Myocyte (in vitro differentiated cells): ENCODE measurements at places on chromosomes 1 and 21.
A peak's percentile ranks its signal among the peaks of the same experiment; 100 is the strongest.

- DNase-seq, result no peak
Observed at GRCh38 chr1:70411360-70411844, 334 bp downstream of the CTH start.

GRCh38 chr1:247246325-247247115 is 9.4 kb upstream of the VN1R5 start:
- DNase-seq, result no peak

DNA sequence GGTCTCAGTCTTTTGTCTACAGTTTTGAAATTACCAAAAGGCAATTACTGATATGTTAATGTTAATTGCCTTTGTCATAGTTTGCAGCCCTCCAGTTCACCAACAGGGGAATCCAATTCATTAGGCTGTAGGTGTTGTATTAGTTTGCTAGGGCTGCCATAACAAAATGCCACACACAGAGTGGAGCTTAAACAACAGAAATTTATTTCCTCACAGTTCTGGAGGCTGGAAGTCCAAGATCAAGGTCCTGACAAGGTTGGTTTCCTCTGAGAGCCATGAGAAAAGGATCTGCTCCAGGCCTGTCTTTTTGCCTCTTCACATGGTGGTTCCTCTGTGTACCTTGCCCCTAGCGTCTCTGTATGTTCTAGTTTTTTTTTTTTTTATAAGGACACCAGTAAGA is 1.3 kb downstream of the RTCA start:
- no peak for DNase-seq

- DNase-seq, result no peak
Observed at GRCh38 chr21:14629461-14629860, 83.3 kb upstream of the SAMSN1 start.

GRCh38 chr1:86500714-86501113 is 32.0 kb downstream of the CLCA1 start:
- DNase-seq, result no peak

DNA sequence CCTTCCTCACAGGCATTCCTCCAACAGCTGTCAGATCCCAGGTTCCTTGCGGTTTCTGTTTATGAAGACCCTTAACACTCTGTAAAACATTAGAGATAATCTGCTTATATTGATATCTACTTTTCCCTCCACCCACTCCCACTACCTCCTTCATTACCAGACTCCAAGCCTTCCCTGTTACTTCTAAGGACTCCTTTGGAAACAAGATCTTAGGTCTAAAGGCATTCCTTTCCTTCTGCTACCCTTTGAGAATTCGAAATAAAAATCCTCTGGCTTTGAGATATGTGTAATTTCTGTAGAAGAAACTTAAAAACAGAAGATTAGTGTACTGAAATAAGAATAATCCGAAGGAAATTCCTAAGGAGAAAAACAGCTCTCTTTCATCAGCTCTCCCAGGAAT is 23.7 kb upstream of the LYPLAL1 start:
- no peak for DNase-seq

- DNase-seq, result peak; percentile 67
Observed at GRCh38 chr1:205504311-205505075, at the start of gene CDK18. TSS of gene CDK18 (plus strand) at chr1:205504669. CDS start at chr1:205523168, 18,499 bp downstream.

DNA sequence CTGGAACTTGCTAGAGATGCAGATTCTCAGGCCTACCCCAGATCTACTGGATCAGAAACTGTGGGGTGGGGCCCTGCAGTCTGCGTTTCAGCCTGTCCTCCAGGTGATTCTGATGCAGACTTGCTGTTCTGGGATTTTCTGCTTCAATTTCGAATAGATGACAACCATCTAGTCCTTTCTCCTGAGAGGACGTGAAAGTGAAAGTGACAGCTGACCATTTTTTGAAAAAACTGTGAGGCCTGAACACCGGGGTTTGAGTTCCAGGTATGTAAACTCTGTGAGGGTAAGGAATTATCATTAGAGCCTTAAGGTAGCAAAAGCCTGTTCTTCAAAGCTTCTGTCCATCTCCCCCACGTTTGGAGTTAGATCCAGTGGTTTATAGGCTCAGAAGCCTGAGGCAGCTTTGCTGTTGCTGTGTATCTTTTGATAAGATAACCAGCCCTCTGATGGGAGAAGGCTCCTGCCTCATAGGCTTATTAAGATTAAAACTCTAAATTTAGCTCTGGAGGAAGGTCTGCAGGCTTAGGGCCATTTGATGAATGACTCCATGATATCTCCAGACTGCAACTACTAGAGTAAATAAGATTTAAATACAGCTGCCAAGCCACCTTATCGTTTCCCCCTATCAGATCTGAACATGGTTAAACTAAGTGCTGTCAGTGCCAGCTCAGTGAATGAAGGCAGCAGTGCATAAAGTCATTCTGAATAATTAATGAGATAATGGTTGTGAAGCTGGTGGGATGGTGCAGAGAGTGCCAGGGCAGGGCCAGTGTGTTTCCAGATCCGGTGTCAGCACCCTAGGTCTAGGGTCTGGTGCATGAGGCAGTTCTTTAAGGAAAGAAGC is 335.2 kb downstream of the HHAT start:
- DNase-seq, result no peak

- peak; percentile 66 for DNase-seq
Observed at GRCh38 chr1:156146769-156147405, 6.5 kb upstream of the SEMA4A start.

GRCh38 chr1:201594575-201595245 is 55.8 kb downstream of the NAV1 start:
- DNase-seq, result peak; percentile 45

DNA sequence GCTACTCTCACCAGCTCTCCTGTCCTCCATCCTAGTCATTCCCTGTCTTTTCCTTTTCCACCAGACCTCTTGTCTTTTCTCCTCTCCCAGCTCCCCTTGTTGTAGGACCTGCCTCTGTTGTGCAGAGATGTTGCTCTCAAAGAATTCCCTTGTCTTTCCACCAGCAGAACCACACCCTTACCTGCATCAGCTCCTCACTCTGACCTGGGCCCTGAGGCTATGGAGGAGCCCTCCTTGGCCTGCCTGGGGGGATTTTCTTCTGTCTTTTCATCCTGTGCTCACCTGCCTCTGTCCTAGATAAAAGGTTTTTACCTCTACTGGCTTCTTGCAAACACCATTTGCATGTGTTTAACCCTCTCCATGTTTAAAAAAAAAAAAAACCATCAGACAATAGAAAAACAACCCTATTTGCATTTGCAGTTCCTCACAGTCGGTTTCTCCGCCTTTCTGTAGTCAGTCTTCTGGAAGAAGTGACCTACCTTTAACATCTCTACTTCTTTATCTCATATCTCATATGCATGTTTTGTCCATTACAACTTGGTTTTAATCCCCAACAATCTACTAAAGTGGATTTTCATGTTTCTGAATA is 12.1 kb downstream of the FCRL5 start:
- DNase-seq, result no peak

GRCh38 chr1:39063191-39063590 is 37.0 kb downstream of the NDUFS5 start:
- no peak for DNase-seq

DNA sequence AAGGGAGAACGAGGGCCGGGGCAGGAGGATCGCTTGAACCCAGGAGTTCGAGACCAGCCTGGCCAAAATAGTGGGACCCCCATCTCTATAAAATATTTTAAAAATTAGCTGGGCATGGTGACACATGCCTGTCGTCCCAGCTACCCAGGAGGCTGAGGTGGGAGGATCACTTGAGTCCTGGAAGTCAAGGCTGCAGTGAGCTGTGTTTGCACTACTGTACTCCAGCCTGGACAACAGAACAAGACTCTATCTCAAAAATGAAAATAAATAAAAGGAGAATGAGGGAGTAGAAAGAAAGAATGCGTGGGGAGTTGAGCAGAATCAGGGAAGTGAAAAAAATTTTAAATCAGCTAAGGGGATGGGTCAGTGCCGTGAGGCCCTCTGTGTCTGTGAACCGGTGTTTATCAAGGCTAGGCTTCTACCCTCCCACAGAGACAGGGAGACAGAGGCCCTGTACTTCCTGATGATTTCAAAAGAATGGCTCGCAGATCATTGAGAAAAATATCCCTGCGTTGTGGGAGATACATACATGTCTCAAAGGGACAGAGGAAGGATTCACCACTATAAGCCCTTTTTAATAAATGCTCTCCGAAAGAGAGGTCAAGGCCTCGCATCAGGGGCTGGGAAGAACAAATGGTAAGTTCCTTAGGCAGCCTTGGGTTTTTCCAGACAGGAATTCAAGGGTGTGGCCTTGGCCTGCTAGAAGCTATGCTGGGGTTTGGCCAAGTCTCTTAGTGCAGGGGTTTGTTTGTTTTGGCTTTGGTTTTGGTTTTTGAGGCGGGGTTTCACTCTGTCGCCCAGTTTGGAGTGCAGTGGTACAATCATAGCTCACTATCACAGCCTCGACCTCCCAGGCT is 20.7 kb downstream of the IL10RB start:
- peak; percentile 95 for DNase-seq

- DNase-seq, result no peak
Observed at GRCh38 chr1:101444873-101445618, 208.2 kb downstream of the S1PR1 start.

DNA sequence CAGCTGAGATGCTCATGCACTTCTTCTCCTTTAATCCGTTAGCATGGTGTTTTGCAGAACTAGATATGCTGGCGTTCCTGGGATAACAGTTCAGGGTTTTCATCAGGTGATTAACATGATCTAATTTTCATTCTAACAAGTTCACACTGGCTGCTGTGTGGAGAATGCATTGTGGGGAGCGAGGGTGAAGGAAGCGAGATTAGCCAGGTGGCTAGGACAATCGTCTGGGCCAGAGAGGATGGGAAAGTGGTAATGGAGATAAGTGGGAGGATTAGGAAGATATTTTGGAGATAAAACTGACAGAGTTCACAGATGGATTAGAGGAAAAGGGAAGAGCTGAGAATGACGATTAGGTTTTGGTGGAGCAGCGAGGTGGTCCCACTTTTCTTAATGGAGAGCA is 138.1 kb upstream of the MAGI3 start:
- DNase-seq, result no peak

- DNase-seq, result peak; percentile 36
Observed at GRCh38 chr1:178564086-178564782, 51.3 kb downstream of the TEX35 start.

GRCh38 chr1:212825798-212826452 is 21.5 kb downstream of the SPATA45 start:
- no peak for DNase-seq

DNA sequence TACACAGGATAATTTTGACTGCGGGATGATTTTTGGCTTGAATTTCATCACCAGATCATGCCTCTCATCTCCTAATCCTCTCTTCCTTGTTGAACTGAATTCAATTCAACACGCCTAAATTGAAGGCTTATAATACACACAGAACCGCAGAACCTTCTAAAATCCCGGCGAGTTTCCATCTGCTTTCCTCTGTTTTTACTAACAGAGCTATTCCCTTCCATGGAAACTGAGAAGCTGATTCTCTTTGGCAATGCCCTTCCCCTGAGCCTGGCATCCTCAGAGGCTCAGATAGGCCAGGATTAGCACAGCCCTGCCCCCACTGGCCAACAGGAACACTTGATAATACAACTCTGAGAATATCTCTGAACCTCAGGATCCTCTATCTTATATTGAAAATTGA is 130.2 kb downstream of the CAPN8 start:
- no peak for DNase-seq

DNA sequence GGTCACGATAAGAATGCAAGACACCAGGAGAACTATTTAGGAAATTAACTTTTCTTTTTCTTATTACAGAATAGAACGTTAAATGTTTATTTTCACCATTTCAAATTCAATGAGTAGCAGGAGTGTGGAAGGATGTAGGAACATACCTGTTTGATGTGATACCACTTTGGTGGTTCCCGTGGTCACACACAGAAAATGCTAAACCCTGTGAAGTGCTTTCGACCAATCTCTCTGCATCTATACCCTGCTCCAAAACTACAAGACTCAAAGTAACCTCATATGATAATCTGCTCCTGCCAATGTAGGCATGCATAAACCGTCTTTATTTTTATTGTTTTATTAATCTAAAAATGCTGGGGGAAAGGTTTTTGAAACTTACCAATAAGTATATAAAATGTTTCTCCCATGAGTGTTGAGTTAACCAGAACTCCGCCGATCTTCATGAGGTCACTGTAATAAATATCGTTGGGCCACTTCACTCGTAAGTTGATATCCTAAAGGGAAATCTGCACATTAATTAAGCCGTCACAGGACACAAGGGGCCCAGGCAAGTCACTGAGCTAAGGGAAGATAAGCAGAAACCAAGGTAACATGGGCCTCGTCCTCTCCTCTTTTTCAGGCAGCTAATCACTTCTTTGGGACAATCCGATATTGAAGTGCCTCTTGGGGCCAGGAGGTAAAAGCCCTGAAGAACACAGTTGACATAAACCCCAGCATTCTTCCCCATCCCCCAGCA is 60.6 kb downstream of the SIM2 start:
- no peak for DNase-seq

DNA sequence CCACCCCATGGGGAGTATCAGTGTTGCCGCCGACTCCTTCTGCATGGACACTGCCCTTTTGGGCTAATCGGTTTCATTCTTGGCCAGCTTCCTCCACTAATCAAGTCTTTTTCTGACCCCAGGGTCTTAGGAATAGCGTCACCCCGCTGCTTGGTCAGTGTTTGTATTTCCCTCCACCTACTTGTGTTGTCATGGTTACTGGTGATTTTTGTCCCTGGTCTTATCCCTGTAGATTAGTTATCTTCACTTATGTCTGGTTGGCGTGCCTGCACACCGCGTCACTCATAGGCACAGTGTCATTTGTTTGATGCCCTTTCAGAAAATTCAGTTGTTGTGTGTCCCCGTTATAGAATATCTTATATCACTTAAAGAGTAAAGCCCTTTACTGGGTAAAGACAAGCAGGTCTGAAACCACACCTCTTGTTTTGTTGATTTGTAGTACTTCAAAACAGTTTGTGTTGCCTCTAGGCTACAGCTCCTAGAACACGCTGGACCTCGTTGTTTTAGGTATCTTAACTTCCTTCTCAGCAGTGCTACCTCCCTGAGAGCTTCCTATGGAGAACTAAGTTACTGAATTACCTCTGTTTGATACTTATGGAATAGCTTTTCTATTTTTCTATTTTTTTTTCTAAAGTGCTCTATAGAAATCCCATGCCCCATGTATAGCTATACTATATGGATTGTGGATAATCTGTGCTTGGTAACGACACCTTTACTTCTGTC is 868 bp downstream of the PPP1R12B start:
- DNase-seq, result peak; percentile 53

GRCh38 chr1:35488336-35488735 is 68.9 kb downstream of the KIAA0319L start:
- DNase-seq, result no peak

GRCh38 chr1:211830328-211831142 is at the start of gene LPGAT1:
TSS of gene LPGAT1 (minus strand) at chr1:211830763. CDS start at chr1:211829296, 1,467 bp downstream.
- peak; percentile 71 for DNase-seq

GRCh38 chr1:151574575-151575529 is 34.7 kb downstream of the TUFT1 start:
- peak; percentile 51 for DNase-seq

- DNase-seq, result peak; percentile 32
Observed at GRCh38 chr21:46459356-46460112, 843 bp downstream of the DIP2A start.

DNA sequence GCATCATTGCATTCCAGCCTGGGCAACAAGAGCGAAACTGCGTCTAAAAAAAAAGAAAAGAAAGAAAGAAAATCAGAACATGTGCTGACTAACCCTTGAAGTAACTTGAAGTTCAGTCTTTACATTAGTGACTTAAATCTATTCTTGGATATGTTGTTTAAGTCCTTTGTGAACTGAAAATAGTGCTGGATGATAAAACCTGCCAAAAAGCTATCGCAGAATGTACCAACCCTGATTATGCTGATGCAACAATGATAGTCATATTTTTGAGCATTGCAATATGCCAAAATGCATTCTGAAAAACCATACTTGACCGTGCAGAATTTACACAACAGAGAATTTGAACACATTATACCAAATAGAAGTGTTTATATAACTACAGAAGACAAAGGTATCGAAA is 30.7 kb downstream of the SHISAL2A start:
- DNase-seq, result no peak

GRCh38 chr1:75087278-75087677 is 46.9 kb upstream of the LHX8 start:
- no peak for DNase-seq
